ENCODE measurements at places on chromosomes 1 and 21.

GRCh38 chr1:101278845-101279244 lies 42.0 kb downstream of the S1PR1 start:
- DNase-seq = peak; percentile 37

DNA sequence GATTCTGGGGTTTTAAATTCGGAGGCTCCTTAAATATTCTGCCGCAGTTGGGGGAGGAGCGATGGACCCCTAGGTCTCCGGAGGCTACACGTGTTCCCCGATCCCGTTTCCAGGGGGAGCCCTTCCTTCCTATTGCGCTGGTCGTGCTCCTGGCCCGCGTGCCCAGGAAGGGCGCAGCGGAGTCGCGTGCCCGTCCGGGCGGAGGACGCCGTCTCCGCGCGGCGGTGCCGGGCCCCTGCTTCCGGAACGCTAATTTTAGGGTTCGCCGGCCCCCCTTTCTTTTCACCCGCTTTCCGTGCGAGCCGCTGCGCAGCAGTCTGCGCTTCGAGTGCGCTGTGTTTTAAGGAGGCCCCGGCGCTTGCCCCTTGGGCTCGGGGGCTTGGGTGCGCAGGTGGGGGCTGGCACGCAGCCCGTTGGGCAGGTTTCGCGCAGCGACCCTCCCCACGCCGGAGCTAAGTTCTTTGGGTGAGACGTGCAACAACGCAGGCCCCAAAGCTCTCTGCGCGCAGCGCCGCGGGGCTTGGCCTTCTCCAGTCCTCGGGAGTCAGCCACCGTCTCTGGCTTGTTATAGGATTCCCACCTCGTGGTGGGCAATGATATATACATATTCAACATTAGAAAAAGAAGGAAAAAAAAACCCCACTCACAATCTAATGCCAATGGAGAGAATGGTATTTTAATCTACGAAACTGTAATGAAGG lies 43.5 kb upstream of the DNAJC6 start:
- peak; percentile 48 for DNase-seq

DNA sequence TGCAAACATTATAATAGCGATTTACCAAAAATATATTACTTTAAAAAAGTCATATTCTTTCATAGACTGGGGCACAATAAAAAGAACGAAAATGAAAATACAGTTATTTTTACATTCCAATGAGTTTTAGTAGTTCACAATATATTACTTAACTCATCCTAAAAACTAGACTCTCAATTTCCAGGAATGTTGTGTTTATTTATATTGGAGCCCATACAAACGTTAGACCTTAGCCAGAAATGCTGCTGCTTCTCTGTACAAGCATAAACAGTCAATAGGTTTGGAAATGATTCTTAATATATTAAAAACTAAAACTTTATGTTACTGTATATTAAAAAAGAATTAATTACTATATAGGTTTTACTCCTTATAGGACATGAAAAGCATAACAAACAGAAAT lies 302.3 kb downstream of the BRINP3 start:
- DNase-seq = no peak

DNA sequence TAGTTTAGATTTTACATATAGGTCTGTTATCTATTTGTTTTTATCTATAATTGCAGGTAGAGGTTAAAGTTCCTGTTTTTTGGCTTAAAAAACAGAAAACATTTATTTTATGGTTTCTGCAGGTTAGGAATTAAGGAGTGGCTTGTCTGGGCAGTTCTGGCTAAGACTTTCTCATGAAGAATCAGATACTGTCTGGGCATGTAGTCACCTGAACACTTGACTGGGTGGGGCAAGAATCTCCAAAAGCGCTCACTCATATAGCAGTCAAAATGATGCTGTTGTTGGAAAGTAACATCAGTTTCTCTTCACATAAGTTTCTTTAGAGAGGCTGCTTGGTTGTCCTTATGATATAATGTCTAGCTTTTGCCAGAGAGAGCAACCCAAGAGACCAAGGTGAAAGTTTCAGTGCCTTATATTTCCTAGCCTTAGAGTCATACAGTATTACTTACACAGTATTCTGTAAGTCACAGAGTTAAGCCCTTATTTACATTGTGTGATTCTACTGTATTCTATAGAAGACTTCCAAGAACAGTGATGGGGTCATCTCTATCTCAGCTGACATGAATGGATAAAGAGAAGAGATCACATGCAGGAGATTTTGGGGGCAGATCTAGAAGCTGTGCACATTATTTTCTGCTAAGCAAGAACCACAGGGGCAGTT lies 125.4 kb upstream of the GPR52 start:
- no peak for DNase-seq

GRCh38 chr1:64291931-64292330 lies 88.5 kb downstream of the UBE2U start:
- DNase-seq = no peak

DNA sequence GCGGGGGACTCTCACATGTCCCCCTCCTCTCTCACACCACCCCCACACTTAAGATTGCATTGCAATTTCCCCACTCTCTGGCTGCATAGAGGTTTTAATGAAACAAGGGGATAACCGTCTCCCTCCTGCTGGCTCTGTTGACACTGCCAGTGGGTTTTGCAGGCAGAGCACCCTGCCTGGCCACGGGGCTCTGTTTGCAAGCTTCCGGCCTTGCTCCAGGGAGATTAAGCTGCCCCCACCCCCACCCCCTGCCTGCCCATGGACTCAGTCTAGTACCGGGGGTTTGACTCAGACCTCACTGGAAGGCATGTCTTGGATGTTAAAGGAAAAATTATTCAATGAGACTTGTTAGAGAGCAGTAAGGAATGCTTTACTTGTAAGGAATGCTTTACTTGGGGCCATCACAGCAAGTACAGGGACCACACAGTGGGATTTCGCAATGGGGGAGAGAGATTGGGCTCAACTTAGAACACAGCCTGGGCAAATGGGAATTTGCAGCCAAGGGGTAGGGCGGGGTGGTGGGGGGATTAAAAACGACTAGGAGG lies 101.0 kb downstream of the AJAP1 start:
- DNase-seq = no peak

- DNase-seq = peak; percentile 14
Measured at GRCh38 chr1:201888282-201889089, at the start of gene SHISA4. TSS of gene SHISA4 (plus strand) at chr1:201888898. CDS start at chr1:201888995, 97 bp downstream.

DNA sequence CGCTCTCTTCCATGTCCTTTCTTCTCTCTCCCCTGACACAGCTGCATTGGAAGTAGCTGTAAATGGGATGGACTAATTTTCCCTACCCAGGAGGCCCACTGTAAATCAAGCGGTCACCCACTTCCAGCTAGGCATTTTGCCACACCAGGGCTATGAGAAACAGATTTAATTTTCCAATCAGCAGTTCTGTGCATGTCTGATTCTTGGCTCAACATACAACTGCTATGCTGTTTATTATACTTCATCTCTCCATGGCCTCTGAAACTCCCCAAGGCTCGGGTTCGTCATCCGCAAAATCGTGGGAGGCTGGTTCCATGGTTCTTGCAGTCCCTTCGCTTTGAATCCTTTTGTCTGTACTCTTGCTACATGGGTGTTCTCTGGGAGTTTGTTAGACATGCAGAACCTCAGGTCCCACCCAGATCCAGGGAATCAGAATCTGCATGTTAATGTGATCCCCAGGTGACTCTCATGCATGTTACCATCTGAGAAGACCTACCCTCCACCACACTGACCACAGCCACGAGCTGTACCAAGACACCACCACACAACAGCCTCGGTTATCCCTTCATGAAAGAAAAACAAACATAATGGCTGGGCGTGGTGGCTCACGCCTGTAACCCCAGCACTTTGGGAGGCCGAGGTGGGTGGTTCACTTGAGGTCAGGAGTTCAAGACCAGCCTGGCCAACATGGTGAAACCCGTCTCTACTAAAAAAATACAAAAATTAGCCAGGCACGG lies 190.5 kb downstream of the GABPA start:
- DNase-seq = no peak

Data from activated CD4-positive, alpha-beta T cell treated with anti-CD3 and anti-CD28 coated beads, Interleukin-2, amount 10 ng/mL, durations not matched to agents 7 days and 5 days (primary cell).